ENCODE measurements at places on chromosomes 7 and 10. TPM values are rescaled to one million over a fixed set of nuclear protein-coding genes. Genes with fewer than 3 reads are reported as not detected.
A peak's percentile ranks its signal among the peaks of the same experiment; 100 is the strongest.

- no peak for DNase-seq
These were observed 116.7 kb downstream of the SEMA3E start for GRCh38 chr7:83532219-83532618.

GRCh38 chr10:11236234-11236633, 218.6 kb downstream of the CELF2 start:
- no peak for DNase-seq

GRCh38 chr7:23912065-23912464, 202.0 kb downstream of the STK31 start:
- DNase-seq = no peak

- no peak for DNase-seq
These were observed 133.2 kb upstream of the ITGB1 start for GRCh38 chr10:33091201-33091600.

DNA sequence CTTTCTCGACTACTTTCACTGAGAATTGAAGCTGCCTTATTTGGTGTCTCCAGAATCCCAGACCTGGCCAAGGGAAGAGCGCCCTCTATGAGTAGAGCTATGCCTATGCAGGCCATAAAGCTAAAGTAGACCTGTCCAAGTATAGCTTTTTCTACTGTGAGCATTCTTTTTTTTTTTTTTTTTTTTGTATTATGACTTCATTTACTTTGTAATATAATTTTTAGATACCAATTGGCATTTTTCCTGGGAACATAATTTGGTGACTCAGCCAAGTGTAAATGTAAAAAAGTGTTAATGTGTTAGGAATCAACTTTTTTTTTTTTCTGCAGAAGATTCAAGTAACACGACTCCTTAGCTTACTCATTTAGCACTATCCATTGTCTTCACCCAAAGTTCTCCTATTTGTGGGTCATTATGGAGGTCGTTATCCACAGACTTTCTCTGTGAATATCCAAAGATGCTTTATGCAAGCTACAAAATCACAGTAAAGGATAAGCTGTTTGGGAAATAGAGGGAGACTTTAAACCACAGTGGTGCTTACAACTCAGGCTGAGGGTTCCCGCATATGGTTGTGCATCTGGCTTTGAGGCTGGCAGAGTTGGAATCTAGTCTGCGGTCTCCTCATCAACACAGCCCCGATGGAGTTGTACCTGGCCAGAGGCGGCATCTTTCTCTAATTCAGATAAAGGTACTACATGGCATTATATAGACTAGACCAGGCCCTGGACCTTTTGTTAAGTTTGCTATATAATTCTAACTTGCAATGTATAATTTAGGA, 1040.2 kb upstream of the SORCS1 start:
- no peak for DNase-seq

DNA sequence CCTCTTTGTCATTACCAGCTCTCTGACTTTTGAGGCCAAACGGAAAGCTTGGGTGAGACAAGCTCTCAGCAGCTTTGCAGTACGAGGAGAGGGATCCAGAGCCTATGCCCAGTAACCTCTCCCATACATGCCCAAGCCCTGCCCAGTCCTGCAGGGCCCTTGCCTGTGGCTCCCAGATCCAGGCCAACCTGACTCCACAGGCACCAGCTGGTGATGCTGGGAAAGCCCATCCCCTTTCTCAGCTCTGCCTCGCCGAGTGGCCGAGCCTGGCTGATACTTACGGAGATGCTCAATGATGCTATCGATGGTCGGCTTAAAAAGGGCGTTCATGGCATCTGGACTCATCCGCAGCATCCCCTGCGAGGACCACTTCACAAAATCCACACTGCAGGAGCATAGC, 55.4 kb downstream of the PNLIPRP2 start:
- no peak for DNase-seq

- DNase-seq = no peak
These were observed 14.8 kb downstream of the IMPDH1 start for GRCh38 chr7:128394904-128395496.

DNA sequence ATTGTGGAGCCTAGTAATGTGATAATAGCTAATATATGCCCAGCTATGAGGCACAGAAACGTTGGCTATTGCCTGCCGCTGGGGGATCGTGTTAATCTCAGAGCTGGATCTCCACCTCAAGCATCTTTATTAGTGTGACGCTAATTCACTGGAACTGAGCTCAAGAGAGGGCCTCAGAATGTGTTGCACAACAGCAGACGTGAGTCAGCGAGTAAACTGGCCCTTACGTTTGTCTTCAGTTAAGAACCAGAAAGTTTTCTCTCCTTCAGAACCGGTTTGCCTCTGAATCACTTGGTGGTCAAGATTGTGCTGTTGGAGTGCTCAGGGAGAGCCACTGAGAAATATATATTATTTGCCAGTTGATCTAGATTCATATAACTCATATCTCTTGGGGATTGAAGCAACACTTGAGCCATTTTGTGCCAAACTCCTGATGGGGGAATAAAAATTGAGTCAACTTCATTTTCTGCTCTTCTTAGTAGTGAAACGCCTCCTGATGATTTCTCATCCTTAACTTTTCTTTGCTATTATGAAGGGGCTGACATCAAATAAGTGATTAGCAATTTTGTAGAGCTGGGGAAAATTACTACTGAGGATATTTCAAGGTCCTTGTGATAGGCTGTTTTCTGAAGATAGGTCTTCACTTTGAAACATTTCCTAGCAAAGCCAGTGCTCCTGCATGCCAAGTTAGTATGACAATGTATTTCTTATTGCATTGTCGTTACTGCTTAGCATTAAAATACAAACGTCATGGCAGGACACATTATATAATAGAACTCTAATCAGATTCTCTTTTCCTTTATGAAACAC, 22.3 kb downstream of the BZW2 start:
- peak; percentile 84 for DNase-seq

OPALIN gene
- total RNA-seq = not detected

Data from cardiac septum (tissue), 1 donor.